ENCODE measurements at places on chromosomes 11 and 22.

DNA sequence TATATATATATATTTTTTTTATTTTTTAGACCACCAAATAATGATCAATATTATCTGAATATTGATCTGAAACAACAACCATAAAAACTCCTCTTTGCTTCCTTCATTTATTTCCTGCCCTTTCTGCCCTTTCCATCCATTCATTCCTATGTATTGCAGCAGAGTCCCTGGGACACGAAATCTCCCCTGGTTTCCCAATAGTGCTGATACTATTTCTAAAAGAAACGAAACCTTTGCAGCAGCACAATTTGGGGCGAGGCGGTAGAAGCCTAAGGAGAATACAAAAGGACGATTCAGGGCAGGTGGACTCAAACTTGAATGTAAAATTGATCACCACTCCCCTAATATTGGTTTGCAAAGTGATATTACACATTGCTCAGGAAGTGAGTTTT lies 16.9 kb upstream of the AMOTL1 start:
- no peak for DNase-seq

DNA sequence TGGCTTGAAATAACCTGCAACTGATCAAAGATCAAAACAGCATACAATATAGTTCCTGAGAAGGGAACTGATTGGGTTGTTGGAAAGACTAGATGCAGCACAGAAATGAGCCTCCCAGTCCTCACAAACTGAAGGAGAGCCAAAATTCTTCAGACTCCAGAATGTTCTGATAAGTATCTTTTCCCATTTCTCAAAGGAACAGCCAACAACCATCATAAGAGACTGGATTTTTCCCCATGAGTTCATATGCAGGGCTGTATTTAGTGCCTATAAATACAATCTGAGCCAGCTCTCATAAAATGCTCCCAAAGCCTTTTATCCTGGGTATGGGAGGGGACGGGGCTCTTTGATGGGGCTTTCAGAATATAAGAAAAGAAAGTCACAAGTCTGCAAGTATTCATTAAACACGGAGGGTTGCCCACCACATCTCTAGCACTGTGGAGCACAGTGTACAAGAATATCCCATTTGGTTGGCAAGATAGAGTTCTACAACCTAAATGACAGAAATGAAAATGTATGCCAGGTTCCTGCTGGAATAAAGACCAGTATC lies 50.7 kb upstream of the LYVE1 start:
- no peak for DNase-seq

GRCh38 chr11:119258180-119258579 lies 52.0 kb downstream of the CBL start:
- DNase-seq, result peak; percentile 9

DNA sequence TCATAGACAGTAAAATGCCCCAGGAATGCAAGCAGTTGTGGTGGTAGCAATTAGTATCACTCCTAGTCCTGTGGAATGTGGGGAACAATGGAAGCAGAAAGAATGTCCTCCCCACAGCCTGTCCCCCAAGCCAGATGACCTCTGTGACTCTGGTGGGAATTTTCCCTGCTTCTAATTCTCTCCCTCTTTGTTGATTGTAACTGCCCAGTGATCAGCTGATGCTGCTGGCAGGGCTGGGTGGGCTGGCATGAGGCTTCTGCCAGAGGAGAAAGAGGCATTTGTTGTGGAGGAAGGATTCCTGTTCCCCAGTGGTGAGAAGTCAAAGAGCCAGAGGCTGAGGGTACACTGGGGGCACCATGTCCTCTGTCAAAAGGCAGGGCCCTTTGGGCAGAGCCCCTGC lies 116.7 kb upstream of the NCAM1 start:
- no peak for DNase-seq

- DNase-seq, result no peak
Measured at GRCh38 chr11:67657300-67657699, 6.8 kb upstream of the ACY3 start.

DNA sequence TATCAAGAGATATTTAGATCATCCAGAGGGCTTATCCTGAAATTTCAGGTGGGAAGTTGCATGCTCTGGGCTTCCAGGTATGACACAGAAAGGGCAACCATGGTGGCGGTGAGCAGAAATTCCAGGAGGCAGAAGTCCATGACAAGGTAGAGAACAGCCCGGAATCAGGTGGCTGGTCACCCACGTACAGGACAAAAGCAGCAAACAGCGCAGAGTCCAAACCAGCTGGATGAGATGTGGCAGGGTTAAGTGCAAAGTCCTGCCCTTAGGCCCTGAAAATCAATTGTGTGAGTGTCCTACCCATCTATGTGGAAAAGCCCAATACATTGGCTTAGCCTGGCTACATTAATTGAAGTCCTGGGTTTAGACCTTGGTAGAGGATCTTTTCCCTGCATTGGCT lies 11.6 kb downstream of the PPFIBP2 start:
- DNase-seq, result no peak

GRCh38 chr11:77182542-77183430 lies 54.7 kb downstream of the MYO7A start:
- no peak for DNase-seq

- no peak for DNase-seq
Measured at GRCh38 chr11:13661074-13661623, 7.3 kb upstream of the FAR1 start.

GRCh38 chr11:47105974-47106373 lies 70.7 kb downstream of the ARFGAP2 start:
- no peak for DNase-seq

DNA sequence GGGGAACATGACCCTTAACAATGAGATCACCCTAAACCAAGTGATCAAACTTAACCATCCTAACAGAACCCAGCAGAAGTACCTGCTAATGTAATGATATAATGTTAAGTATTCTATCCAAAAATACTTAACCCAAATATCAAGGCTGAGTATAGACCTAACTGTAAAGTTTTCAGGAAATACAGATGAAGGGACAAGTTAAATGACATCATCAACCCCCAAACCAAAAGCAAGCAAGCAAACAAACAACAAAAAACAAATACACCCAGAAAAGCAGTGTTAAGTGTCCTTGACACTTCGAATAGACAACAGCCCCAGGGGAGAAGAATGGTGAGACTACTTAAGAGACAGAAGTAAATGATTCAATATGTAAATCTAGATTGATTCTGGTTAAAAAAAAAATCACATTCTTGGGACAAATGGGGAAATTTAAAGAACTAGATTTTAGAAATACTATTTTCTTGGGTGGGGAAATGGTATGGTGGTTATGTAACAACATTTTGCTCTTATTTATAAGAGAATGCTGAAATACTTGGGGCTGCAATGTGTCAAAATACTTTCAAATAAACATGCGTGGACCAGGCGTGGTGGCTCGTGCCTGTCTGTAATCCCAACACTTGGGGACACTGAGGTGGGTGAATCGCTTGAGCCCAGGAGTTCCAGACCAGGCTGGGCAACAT lies 2.5 kb downstream of the CSTF3 start:
- no peak for DNase-seq

DNA sequence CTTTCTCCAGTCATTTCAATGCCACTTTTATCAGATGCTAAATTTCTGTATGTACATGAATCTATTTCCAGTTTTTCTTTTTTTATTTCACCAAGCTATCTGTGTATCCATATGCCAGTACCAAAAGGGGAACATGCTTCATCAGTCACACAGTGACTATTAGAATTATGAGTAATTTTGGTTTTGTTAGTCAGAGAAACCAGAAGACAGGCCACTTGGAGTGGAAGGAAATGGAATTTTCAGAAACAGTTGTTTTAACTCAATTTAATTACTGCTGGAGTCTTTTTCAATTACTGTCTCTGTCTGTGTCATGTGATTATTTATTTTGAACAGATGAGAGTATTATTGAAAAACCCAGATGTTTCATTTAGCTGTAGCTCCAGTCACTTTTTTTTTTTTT lies 84.6 kb upstream of the ANO3 start:
- DNase-seq, result no peak

DNA sequence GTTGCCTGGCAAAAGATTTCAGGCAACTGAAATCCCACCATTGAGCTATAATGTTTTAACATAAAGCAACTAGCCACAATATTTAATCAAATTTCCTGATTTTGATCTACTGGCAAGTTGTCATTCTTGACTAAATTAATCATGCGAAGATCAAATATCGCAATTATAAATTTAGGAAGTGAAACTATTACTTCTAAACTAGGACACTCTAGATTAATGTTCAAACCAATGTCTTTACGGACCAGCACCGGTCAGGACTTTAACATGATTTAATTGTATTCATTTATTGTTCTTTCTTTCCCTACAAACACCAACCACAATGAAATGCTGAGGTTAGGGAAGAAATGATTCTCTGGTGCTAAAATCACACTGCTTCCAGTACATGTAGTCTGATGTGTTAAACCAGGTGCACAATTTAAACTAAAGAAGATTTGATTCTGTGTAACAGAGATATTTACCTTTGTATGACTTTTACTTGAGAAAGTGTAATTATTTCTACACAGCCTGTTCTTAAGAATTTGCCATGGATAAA lies 14.9 kb downstream of the GAS2 start:
- no peak for DNase-seq

- DNase-seq, result no peak
Measured at GRCh38 chr22:19120829-19121630, 1.2 kb downstream of the DGCR2 start.

DNA sequence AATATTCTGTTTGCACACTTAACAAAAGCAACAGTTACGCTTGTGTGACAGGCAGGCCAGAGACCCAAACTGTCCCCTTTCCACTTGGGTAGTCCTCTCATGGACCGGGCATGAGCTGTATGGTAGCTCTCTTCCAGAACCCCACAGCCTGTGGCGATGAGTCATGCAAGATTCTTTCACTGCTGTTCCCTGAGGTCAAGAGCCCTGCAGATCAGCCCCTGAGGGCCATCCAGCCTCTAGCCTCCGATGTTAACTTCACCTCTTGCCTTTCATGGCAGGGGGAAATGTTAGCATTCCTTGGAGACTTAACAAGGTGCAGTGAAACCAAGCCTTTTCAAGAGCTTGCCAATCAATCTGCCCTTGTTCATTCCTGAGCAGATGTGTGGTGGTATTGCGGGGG lies 63.2 kb upstream of the DEUP1 start:
- DNase-seq, result no peak

DNA sequence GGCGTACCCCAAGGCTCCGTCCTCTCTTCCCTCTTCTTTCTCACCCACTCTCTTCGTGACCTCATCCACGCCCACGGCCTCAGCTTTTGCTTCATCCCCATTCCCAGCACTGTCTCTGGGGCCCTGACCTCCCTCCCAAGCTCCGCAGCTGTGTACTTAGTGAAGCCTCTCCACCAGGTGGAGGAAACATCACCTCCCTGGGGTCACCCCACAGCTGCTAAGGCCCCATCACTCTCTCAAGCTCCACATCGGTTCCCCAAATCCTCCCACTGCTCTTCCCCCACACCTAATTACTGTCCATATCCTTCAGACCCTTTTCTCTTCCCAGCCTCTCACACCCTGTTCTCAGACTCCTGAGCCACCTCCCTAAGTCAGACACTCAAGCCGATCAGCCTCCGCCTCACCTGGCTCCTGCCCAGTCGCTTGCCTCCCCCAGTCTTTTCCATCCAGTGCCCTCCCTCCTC lies 7.9 kb upstream of the SYT7 start:
- DNase-seq, result no peak

Measured in stimulated activated naive CD8-positive, alpha-beta T cell treated with anti-CD3 and anti-CD28 coated beads, Interleukin-15, Interleukin-2, amounts not matched to agents 100 U/mL and 50 U/mL, for 24 hours (primary cell).